LoVo (cell line): ENCODE measurements at places on chromosomes 6 and 20.

- no peak for DNase-seq
Measured at GRCh38 chr6:107511511-107511993, 21.6 kb downstream of the SOBP start.

DNA sequence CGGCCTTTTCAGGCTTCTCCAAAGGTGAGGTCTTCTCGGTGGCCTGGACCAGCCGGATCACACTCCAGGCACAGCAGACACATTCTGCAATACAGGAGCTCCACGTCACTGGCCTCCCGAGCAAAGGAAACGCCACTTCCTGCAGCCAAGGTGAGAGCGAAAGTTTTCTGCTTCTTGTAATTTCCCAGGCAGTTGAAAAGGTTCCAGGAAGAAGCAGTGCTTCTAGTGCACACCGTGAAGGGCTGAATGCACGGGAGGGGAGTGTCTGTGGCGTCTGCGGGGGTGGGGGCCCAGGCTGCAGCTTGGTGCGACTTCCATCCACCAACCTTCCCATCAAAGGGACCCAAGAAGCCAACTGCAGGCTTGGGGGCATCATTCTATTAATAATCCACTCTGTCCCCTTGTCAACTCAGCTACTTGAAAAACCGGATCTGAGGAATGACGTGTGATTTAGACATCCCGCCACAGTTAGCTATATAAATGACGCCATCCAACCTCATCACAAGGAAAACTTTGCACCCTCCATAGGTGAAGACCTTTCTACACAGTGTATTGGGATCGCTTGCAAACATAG, 61.1 kb downstream of the NFATC2 start:
- no peak for DNase-seq

GRCh38 chr6:27205375-27206278, 41.9 kb upstream of the PRSS16 start:
- DNase-seq: no peak

DNA sequence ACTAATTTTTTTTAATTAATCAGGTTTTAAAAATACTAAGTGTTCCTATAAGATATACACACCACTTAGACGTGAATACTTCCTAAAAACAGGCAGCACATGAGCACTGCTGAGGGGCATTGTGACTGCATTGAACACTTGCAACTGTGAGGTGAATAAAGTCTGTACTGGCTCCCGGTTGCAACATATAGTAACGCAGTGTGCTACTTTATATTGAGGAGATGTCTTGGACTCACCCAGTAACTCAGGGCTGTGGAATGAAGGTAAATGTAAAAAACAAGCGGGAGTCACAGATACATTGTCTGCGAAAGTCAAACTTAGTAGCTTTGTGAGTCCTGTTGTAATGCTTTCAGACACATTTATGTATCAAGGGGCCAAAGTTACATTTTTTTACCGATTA, 17.0 kb upstream of the HLA-A start:
- DNase-seq: no peak

DNA sequence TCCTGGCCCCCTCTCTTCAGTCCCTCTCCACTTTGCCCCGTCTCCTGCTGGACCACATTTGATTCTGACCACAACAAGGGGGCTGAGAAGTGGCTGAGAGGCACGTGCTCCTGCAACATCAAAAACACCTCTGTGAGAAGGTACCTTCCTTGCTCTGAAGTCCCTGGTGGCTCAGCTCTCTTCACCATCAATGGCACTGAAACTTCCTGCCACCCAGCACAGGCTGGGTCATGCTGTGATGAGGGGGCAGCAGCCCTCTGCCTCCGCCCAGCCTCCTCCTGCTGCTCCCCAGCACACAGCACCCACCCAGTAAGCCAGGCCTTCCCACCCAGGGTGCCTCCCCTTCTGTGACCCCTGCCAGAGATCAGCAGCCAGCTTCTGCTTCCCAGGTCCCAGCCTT, 10.3 kb downstream of the ZMYND8 start:
- no peak for DNase-seq

DNA sequence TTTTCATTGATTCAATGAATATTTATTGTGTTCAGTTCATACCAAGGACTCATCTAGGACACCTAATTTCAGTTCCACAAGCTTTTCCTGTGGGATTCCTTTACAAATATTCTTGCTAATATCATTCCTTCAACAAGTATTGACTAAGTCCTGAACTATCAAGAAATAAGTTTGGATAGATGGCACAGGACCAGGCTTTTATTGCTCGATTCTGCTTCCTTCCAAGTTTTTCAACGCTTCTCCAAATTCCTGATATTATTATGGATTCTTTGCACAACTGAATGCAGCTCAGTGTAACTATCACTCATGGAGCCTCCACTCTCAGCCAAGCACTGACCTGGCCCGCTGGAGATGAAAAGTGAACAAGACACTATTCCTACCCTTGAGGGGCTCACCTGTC, 32.7 kb upstream of the COL21A1 start:
- DNase-seq: no peak

DNA sequence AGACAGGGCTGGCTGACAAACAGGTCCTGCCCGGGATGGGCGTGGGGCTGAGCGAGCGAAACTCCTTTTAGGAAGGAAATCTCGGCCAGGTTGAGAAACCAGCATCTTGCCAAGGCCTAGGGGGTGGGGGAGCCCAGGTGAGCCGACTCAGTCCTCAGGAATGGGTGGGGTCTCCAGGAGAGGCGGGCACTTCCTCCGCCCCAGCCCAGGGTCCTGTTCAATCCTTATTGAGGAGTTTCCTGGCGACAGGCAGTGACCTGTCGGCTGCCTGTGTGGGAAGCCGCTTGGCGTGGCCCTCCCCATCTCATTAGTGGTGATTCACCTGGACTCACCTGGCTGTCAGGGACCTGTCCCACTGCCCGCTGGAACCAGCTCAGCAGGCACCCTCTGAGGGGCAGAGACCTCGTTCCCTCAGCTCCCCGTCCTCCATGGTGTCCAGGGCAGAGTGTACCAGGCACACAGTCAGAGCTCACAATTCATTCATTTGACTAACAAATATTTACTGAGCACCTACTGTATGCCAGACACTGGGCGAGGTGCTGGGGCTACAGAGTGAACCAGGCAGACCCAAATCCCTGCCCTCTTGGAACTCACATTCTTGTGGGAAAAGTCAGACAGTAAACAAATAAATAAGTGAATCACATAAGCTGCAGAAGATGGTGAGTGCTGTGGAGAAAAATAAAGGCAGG, 51.1 kb downstream of the FGD2 start:
- peak; percentile 82 for DNase-seq

- DNase-seq: no peak
Measured at GRCh38 chr6:88709819-88710246, 253.6 kb downstream of the RNGTT start.

DNA sequence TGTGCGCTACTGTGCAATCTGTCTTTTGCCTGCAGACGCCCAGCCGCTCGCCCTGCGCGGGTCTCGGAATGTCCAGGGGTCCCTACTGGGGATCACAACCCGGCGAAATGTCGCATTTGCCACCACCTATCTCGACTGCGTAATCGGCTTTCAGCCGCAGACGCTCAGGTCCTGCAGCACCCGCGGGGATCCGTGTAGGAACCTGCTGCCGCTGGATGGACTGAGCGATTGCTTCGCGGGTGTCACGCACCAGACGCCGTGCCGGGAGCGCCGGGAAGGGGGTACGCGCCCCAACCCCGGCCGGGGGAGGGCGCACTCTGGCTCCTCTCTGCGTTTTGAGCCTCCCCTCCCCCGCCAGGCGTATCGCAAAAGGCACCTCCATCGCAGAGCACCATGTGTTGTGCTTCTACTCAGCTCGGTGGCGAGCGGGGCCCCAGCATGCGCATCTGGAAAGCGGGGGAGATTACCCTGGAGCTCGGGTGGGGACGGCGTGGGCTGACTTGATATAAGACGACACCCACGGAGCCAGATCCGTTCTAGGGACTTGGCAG, 747 bp upstream of the PTPRA start:
- peak; percentile 51 for DNase-seq

- DNase-seq: no peak
Measured at GRCh38 chr6:42411406-42411805, 40.3 kb downstream of the TRERF1 start.

GRCh38 chr6:3755637-3756545, 4.4 kb upstream of the PXDC1 start:
- no peak for DNase-seq

GRCh38 chr6:43973357-43973756, 153.9 kb downstream of the MRPL14 start:
- DNase-seq: no peak

DNA sequence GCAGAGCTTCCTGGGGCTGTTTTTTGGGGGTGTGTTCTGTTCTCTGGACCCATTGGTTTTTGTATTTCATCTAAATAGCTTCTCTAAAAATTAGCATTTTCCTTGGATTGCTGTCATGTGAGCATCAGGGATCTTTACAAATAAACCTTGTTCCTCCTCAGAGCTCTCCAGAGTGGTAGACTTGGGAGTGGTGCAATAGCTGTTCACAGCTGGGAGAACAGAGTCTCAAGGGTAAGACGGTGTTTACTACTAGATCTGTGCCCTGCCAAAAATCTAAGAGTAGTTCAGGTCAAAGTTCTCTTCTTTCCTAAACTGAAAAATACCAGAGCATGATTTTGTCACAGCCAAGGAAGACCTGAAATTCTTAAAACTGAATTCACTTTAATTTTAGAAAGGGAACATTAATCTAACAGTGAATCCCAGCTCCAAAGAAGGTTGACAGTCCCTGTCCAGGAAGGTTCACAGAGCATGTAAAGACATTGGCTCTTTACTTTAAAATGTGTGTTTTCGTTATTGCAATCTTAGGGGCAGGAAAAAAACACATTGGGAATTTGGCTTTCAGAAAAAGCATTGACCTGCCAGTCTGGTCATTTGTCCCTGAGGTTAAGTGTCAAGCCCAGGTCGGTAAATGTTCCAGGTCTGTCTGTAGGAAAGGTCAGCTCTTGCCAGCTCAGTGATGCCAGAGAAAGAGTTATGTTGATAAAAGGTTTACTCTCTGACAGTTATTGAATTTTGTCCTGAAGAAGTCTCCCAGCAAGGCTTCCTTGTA, 43.3 kb downstream of the VAPB start:
- DNase-seq: no peak

GRCh38 chr6:4348462-4349112, 213.2 kb upstream of the ECI2 start:
- no peak for DNase-seq

DNA sequence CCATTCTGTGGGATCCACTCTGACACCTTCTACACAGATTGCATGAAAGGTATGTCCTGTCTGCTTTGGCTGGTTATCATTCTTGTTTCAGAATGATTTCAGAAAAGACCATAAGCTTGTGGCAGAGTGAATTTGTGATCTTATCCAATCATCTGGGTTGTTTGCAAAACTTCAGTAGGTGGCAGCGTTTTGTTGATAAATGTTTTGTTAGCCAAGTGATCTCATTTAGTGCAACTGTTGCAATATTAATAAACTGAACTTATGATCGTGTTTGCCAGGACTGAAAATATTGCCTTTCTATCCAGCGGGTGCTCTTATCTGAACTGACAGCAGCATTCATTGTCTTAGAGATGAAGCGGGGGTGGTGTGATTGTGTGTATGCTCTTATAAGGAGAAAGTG, 613.2 kb upstream of the NOX3 start:
- no peak for DNase-seq

DNA sequence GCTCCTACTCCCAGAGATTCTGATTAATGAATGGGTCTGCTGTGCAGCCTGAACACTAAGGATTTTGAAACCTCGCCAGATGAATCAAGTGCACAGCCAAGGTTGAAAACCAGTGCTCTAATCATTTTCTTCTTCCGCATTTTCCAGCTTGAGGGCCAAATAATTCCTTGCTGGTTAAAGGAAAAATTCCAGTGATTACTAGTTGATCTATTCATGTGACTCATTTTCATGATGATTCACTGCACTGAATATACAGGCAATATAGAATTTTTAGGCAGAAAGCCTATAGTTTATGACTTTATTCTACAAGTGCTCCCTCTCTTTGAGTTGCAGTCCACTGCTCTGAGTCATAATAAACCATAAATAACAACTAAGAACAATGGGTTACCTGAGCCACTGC, 80.6 kb upstream of the PROKR2 start:
- peak; percentile 42 for DNase-seq

GRCh38 chr20:21018576-21018975, 87.6 kb downstream of the LINC00237 start:
- DNase-seq: no peak

DNA sequence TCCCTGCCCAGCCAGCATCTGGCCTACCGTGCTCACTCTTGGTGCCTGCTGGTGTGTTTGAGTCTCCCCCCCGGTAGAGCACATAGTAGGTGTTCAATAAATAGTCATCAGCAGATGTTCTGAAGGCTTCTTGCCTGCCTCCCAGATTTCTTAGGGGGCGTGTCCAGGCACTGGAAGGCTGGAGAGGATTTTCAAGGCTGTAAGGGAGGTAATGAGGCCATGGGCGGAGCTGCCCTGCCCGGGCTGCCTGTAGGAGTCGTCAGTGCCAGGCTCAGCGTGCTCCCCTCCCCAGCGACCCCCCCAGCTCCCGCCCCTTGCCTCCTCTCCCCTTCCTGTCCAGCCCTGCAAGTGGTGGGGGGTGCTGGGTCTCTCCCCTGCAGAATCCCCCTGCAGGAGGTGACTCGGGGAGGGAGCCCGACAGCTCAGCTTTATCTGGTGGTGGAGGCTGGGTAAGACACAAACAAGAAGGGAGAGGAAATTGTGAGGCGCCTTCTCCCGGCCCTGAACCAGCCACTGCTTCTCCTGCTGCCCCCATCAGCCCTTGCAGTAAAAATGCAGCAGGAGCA, 55.9 kb downstream of the BCAS4 start:
- DNase-seq: no peak

DNA sequence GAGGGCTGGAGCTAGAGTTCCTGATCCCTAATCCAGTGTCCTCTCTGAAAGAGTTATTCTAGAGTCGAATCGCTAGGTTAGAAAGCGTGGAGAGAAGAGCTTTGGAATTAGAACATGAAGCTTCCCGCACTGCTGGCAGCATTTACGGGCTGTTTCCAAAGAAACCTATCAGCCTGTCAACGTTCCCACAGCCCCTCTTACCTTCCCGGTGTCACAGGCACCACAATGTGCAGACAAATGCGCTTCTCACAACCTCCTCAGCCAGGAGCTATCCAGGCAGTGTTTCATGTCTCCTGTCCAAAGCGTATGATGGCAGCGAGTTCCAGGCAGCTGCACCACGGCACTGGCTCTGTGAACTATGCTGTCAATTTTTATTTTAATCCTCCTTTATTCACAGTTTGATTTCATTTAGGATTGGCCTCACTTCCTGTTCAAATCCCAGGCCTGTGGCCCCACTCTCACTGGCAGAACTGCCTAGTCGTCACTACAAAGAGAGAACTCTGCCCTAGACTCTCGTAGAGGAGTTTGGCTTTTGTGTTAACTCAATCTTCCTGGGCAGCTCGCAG, 322.8 kb upstream of the SOX4 start:
- no peak for DNase-seq

- DNase-seq: no peak
Measured at GRCh38 chr6:16857969-16858592, 96.8 kb upstream of the ATXN1 start.
